ENCODE measurements at places on chromosomes 1 and 21.

DNA sequence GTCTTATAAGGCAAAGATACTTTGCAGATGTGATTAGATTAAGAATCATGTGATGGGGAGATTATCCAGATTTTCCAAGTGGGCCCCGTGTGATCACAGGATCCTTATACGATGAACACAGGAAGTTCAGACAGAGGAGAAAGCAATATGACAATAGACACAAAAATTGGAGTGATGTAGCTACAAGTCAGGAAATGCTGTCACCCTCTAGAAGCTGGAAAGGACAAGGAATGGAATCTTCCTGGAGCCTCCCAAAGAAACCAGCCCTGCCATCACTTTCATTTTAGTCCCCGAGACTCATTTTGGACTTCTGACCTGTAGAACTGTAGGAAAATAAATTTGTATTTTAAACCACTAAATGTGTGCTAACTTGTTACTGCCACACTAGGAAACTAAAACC lies 61.9 kb upstream of the C1orf21 start:
- no peak for DNase-seq

DNA sequence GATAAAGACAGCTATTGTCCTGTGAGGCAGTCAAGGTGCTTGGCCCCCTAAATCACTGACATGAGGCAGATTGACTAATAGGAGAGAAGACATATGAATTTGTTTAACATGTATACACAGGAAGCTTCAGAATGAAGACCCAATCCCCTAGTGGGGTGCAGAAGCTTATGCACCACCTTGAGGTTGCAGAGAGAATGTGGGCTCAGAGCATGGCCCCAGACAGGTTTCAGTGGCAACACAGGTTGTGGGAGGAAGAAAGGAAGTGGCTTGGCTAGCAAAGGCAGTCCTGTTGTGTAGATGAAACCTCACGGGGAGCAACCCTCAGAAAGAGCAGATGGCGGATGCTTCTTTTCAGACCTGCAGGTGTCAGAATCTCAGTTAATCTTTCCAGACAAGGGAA lies 37.0 kb upstream of the PARP1 start:
- DNase-seq: peak; percentile 59

DNA sequence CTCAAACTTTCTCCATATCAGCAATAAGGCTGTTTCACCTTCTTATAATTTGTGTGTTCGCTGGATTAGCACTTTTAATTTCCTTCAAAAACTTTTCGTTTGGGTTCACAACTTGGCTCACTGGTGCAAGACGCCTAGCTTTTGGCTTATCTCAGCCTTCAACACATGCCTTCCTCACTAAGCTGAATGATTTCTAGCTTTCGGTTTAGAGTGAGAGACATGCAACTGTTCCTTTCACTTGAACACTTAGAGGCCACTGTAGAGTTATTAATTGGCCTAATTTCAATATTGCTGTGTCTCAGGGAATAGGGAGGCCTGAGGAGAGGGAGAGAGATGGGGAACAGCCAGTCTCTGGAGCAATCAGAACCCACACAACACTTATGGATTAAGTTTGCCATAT lies 41.2 kb upstream of the IFNLR1 start:
- no peak for DNase-seq

GRCh38 chr1:193070942-193071341 lies 11.5 kb downstream of the RO60 start:
- peak; percentile 47 for DNase-seq

DNA sequence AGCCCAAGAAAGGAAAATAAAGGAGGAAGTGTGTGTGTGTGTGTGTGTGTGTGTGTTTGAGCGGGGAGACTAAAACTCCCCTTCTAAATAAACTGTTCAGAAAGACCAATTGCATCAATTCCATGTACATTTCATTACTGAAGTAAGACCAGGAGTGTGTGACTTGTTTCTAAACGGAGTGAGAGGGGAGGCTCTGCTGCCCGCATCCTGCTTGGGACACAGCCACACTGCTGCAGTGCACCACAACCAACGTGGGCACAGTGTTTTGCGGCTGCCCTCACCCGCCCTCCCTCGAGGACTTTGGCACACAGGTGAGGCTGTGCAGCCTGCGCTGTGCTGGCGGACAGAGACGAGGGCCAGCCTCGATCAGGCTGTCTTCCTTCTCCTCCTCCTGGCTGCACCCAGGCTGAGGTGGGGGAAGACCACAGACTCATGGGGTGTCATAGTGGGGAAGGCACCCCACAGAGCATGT lies 31.0 kb upstream of the H6PD start:
- DNase-seq: peak; percentile 50

- no peak for DNase-seq
These were observed 38.7 kb downstream of the RRAGC start for GRCh38 chr1:38820860-38821259.

DNA sequence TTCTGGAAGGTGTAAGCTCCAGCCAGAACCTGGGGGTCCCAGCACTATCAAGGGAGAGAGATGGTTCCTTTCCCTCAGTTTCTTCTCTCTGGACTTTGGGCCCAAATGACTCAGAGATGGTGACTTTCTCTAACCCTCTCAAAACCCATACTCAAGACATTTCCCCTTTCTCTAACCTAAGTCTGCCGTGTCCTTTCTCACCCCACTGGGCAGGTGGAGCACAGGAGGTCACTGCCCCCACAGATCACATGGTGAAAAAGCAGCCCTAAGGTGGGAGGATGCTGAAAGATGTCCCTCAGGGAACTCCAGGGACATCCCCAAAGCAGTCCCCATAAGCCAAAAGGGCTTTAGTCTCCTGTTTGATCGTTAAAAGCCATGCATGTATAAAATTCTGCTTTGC lies 173.7 kb downstream of the HIVEP3 start:
- DNase-seq: no peak

DNA sequence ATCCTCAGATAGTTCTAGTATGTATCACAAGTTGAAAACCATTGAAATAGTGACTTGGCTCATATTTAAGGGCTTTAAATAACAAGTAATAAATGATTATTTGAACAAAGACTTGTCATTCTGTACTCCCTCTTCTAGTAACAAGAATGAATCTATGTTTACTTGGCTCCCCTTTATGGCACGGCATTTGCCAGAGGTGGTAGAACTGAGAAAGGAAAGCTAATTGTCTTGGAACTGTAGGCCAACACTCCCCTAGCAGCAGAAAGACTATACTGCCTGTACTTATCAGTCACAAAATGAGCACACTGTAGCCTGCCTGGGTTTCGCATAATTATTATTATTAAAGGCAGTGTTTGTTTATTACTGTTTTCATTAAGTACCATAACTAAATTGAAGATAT lies 29.6 kb upstream of the SMYD2 start:
- DNase-seq: no peak

DNA sequence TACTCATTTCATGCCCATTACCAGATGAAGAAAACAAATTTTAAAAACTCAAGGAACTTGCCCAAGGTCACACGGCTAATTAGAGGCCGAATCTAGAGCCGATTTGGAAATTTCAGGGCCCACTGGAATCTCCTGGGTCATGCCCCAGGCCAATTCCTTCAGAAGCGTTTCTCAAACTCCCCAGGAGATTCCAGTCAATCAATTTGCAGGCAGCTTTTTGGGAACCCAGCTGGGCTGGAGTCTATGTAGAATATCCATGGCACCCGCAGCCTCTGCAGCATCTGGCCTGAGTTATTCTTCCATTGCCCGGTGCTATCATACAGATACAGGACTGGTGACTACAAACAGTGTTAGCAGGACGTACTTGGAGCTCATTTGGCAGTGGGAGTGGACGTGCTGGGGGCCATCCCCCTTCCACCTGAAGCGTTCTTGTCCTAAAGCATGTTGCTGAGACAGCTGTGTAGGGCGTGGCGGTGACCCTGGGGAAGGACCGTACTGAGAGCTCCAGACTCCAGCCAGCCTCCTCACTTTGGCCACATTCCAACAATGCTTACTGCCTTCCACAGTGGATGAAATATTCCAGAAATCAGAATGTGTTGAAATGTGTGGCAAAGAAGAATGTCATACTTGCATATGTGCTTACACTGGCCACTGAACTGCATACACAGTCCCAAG lies 38.3 kb downstream of the ABCG1 start:
- no peak for DNase-seq

GRCh38 chr1:15148941-15149340 lies 4.6 kb upstream of the TMEM51 start:
- no peak for DNase-seq

DNA sequence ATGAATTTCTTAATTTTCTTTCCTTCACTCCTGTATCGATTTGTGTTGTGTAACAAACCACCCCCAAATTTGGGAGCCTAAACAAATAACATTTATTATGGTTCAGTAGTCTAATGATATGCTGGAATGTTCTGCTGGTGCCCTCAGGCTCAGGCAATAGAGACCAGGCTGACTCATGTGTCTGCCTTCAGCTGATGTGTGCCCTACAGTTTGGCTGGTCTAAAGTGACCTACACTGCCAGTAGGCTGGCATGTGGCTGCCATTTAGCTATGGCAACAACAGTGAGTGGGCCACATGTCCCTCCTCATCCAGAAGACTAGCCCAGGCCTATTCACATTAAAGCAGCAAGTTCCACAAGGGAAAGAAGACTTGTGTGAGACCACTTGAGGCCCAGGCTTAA lies 115.8 kb downstream of the PTPRC start:
- no peak for DNase-seq

GRCh38 chr1:1982379-1983232 lies 21.0 kb downstream of the CFAP74 start:
- no peak for DNase-seq

DNA sequence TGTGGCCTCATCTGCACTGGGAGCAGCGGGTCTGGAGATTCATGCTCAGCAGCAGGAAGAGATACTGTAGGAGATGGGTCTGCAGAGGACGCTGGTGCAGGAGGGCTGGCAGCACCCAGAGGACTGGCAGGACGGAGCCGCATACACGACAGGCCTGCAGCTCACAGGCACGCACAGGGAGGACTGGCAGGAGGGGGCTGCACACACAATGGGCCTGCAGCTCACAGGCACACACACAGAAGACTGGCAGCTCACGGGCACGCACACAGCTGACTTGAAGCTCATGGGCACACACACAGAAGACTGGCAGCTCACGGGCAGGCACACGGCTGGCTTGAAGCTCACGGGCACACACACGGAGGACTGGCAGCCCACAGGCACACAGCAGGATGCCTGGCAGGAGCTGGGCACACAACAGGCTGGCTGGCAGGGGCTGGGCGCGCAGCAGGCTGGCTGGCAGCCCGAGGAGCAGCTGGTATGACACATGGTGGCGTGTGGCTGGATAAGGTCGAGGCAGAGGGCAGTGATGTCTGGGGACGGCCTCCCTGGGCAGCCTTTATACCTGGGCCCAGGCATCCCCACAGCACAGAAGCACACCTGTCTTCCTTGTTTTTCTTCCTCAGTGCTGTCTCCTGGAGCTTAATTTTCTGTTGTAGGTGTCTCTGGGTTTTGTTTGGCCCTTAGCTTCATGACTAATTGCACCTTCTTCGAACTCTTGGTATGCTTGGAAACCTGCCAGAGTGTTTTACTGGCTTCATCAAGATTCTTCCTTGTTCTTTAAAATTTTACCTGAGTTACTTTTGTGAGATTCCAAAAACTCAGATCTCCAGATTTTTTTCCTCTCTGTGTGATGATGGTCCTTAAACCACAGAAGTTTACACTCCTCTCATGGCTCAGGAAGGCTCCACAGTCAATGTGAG lies at the start of gene KRTAP12-2:
Gene KRTAP12-2 (minus strand): TSS at position 527 of the 920 bp plus-strand sequence. CDS start 41 bp downstream, at position 486.
- no peak for DNase-seq

DNA sequence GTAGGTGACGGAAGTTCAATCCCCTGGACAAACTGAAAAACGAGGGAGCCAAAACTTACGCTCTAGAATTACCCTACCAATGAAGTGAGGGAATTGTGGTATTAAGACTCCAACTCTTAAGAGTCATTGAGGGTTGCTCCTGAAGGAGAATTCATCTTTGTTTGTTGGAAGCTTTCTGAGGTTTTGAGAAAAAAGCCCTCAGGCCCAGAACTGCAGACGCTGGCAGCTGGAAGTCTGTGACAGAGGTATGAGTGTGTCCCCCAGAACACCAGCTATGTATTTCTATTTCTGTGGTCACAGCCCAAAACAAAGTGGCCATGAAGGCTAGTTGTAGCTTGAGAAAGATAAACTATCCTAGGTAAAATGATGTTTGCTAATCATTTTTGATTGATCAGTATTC lies 438.8 kb upstream of the B3GALT2 start:
- DNase-seq: no peak

DNA sequence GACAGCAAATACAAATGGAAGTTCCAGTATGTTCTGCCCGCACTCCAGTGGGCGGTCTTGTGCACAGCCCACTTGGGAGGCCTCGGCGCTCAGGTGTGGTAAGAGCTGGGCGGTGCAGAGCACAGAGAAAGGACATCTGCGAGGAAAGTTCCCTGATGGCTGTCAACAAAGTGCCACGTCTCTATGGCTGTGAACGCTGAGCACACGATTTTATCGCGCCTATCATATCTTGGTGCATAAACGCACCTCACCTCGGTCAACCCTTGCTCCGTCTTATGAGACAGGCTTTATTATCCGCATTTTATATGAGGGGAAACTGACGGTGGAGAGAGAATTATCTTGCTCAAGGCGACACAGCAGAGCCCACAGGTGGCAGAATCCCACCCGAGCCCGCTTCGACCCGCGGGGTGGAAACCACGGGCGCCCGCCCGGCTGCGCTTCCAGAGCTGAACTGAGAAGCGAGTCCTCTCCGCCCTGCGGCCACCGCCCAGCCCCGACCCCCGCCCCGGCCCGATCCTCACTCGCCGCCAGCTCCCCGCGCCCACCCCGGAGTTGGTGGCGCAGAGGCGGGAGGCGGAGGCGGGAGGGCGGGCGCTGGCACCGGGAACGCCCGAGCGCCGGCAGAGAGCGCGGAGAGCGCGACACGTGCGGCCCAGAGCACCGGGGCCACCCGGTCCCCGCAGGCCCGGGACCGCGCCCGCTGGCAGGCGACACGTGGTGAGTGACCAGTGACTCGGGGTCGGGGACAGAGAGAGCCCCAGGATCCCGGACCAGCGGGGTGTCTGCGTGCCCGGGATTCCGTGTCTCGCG lies at the start of gene IL12RB2:
Gene IL12RB2 (plus strand): TSS at position 623 of the 810 bp plus-strand sequence. CDS start 12,496 bp downstream, outside the sequence.
- peak; percentile 71 for DNase-seq

DNA sequence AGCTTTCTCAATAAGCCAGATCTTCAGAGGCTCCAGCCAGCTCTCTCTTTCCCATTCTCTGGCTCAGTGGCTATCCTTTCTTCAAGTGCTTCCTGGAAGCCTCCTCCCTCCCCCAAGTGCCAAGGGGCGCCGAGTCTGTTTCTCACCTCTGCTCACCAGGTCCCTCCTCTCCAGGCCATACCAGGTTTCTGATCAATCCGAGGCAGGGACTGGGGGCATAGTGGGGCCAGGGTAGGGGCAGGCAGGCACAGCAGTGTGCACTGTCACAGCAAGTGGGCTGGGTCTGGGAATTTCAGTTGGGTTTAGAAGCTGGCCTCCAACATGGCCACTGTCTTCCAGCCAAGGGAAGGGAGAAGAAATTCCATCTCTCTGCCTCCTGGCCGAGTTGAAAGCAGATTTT lies 56.5 kb downstream of the NAV1 start:
- DNase-seq: no peak

Measured in activated CD4-positive, alpha-beta T cell treated with anti-CD3 and anti-CD28 coated beads, Interleukin-2, amount 50 U/mL, for 48 hours (primary cell).